NCI-H1694 (cell line): ENCODE measurements at places on chromosomes 4 and X.

DNA sequence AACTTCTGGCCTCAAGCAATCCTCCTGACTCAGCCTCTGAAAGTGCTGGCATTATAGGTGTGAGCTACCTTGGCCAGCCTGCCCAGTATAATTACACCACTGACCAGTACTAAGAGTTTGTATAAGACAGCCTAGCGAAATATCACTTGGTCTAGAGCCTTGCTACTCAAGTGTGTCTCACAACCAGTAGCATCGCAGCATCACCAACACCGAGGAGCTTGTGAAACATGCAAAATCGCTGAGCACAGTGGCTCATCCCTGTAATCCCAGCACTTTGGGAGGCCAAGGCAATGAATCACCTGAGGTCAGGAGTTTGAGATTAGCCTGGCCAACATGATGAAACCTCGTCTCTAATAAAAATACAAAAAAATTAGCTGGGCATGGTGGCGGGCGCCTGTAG is 102.0 kb upstream of the GATB start:
- no peak for DNase-seq

DNA sequence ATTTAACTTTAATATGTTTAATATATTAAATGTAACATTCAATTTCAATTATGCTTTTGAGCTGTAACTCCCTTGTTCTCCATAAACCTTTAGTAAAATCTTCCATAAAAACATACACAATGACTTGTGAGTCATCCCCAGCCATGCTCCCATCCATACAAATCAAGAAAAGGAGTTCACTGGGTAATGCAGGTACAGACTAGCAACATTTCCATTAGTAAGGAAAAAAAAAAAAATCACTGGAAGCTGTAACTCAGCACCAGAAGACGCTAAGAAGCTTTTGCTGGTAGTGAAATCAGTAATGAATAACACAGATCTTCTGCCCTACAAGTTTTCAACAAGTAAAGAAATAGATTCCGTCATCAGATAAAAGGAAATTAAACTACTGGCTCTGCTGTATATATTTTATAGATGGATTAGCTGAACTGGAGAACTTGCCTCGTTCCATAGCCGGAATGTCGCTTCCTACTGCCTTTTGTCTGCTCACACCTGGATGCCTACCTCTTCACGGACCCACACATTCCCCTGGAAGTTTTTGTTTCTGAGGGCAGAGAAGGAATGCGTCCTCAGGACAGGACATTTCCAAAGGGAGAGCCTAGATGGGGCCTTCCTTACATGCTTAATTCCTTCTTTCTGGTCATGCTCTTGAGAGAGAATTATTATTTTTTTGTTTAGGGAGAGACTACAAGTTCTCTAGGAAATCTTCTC is 298.4 kb upstream of the ANKRD50 start:
- DNase-seq, result no peak

DNA sequence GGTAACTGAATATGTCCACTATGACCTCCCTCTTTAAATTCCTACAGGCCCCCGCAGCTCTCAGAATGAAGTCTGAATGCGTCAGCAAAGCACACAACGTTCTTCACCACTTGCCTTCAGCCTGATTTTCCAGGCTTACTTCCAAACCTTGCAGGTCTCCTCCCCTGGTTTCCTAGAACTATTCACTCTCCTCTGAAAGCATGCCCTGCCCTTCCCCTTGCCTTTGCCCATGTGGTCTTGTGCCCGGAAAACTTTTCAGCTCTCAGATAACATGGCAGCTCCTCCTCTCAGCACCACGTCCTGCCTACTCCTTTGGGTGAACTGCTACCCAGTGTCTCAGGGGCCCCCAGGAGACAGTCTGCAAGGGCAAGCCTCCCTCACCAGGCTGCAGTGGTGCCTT is 268.5 kb upstream of the LDB2 start:
- DNase-seq, result no peak

GRCh38 chr4:137980641-137981040 is 261.5 kb downstream of the SLC7A11 start:
- no peak for DNase-seq

- DNase-seq, result no peak
Observed at GRCh38 chr4:76674983-76675382, 223.0 kb downstream of the SOWAHB start.

DNA sequence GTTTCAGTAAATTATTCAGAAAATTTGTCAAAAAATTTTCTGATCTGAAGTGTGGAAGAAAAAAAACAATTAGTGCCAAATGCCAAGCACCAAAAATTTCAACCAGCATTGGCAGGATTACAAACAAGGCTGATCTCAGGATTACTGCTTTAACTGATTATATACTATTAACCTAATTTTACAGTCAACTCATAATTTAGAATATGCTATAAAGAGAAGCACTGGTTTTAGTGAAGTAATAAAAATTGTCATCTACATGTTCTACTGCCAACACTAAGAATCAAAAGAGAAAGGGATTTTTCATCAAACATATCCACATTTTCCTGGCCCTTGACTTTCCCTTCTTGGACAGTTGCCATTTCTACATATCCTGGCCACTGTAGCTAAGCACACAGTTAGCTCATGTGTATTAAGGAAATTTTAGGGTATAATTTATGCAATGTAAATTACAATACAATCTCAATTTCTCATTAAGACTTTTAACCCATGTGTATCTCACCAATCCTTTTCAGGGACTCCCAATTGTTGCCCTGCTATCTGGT is 33.8 kb downstream of the THOC2 start:
- no peak for DNase-seq

DNA sequence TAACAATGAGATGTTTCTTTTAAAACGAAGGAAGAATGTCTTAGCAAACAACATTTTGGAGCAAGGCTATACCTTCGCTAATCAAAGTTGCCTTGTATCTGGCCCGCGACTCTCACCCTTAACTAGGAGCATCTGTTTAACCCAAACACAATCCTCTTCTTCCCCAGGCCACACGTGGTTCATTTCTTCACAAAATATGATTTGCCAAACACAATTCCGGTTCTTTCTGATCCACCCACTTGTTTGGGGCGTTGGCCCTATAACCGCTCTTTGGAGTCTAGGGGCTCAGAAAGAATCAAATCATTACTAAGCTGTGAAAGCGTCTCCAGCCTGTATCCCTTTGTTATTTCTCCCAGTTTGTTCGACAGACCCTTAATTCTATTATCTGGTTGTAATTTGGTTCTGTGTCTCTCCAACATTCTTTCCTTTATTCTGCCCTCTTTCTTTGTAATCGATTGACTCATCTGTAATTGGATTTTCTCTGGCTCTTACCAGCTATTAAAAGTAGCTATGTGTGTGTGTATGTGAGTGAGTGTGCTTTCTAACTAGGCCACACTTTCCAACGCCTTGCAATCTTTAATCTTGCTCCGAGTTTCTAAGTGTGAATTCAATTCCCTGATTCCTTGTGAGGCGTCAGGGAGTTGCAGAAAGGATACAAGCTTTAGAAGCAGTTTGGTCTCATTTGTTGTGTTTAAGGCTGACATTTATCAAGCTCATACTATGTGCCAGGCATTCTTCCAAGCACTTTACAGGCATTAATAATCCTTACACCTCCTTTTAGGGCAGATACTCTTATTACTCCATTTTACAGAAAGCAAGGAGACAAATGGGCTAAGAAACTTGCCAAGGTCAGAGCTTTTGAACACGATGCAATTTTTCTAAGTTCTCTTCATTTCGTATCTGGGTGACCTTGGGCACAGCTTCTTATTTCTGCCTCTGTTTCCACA is 138.6 kb upstream of the CPEB2 start:
- no peak for DNase-seq

DNA sequence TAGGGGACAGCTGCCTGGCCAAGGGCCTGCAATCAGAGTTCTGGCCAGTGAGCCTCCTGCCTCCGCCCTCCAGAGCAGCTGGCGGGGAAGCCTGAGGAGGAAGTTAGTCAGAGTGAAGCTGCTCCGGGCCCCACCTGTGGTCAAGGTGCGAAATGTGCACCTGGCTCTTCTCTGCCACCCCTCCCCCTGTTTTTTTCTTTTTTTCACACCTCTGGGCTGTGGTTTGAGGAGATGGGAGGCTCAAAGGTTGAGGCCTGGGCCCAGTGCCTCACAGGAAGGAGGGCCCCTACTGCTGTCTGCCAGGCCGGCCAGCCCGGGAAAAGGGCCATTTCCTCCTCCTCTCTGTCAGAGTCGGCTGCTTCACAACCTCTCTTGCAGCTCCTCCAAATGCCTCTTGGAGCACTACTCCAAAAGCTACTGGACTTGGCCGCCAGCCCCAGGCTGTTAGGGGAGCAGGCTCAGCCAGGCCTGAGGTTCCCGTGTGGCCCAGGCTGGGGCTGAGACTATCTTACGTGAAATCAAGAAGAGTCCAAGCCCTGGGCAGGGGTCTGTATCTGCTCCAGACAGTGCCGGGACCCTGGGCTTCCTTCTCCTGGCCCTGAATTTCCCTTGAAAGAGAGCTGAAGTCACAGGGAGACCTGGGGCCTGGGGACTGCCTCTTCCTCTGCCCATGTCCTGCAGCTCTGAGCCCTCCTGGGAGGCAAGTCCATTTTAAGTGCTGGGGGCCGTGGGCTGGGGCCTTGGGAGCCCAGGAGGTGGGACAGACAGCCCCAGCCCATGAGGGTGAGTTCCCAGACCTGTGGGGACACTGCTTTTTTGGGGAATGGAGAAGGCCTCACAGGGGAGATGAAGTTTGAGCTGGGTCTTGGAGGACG is 4.5 kb upstream of the CXCR3 start:
- no peak for DNase-seq
